ENCODE measurements at places on chromosomes 3 and 15.

- peak; percentile 7 for DNase-seq
Observed at GRCh38 chr3:141388823-141389621, 20.7 kb downstream of the ZBTB38 start.

GRCh38 chr3:124094496-124094895 is 102.6 kb upstream of the ROPN1 start:
- no peak for DNase-seq

DNA sequence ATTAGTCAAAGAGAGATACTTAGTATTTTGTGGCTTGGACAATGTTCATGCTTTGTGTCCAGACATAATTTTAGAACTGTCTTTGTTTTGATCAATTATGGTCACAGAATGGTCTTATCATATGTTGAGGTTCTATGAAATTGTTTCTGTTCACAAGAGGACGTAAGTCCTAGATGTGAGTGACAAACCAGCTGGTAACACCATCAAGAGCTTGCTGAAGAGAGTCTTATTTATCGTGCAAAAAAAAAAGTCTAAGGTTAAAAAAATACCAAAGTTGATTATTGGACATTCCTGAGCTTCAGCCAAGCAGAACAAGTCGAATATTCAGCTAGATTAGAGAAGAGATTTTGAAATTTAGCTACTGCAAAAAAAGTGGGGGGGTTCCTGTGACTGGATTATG is 495.9 kb upstream of the NAALADL2 start:
- no peak for DNase-seq

DNA sequence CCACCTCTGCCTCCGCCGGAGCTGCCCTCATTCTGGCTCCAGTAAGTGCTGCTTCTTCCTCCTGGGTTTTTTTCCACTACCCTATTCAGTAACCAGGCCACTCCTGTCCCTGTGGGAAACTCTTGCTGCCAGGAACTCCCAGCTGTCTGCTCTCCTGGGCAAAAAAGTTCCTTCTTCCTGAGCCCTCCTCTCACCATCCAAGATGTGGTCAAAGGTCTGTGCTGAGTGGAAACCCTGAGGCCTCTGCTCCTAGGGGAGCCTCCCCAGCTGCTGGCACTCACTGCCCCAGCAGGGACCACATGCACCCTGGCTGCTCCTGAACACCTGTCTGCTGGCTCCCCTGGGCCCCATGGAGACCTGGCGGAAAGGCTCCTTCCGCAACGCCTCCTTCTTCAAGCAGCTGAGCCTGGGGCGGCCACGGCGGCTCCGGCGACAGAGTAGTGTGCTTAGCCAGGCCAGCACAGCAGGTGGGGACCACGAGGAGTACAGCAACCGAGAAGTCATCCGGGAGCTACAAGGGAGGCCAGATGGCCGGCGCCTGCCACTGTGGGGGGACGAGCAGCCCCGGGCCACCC is 454 bp downstream of the C15orf62 start:
- no peak for DNase-seq

DNA sequence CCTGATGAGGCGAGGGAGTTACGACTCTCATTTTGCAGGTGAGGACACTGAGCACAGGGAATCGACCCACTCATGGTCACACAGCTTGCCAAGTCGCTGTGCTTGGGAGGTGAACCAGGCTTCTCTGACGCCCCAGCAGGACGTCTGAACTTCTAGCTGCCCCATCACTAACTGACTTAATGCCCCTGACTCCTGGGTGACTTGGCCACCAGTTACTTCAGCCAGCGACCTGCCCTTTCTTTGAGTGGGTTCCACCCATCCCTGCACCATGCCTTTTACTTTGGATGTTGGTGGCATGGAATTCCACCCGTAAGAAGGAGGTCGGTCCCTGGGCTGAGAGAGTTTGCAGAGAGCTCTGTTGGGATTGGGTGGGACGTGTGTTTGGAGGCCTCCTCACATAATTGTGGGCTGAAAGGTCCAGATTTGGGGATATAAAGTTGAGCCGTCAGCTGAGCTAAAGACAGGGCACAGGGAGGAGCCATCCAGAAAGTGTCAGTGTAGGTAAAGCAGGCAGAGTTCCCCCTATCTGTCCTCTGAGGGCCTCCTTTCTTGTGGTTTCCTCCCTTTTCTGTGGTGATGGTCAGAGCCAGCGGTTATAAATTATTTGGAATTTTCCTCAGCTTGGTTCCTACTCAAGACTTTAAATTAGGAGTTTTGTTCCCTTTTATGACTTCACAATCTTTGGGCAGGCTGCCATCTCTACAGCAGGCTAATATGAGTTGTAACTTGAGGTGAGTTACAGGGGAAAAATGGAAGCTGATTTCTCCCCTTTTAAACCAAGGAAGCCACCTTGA is 55.0 kb downstream of the FLNB start:
- DNase-seq: no peak

DNA sequence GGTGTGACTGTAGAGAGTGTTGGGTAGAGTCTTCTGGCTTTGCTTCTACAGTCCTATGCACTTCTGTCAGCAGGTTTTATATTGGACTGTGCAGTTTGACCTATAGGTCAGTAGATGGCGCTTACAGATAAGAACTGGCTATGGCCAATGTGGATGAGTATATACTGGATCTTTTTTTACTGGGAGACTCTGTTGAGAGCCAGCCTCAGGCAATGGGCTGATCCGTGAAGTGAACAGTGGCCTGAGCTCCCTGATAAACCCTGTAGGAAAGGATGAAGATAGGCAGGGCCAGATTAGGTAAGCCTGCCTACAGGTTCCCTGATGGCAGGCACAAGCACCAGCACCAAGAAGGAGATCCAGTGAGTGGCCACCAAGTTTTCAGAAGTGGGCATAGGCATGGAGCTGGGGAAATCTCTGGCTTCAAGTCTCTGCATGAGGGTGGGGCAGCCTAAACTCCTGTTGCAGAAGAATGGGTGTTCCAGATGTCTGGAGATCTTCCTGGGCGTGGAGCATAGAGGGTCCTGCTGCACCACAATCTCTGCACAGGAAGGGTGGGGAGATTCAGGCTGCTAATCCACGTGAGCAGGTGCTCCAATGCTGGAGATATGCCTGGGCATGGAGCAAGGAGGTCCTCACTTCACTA is 326.0 kb upstream of the SGO1 start:
- DNase-seq: no peak

GRCh38 chr3:127446756-127447155 is 143.8 kb downstream of the TPRA1 start:
- no peak for DNase-seq

- DNase-seq: no peak
Observed at GRCh38 chr3:103247459-103247858, 812.6 kb downstream of the ZPLD1 start.

GRCh38 chr15:90561344-90562244 is 31.9 kb downstream of the CRTC3 start:
- peak; percentile 83 for DNase-seq

DNA sequence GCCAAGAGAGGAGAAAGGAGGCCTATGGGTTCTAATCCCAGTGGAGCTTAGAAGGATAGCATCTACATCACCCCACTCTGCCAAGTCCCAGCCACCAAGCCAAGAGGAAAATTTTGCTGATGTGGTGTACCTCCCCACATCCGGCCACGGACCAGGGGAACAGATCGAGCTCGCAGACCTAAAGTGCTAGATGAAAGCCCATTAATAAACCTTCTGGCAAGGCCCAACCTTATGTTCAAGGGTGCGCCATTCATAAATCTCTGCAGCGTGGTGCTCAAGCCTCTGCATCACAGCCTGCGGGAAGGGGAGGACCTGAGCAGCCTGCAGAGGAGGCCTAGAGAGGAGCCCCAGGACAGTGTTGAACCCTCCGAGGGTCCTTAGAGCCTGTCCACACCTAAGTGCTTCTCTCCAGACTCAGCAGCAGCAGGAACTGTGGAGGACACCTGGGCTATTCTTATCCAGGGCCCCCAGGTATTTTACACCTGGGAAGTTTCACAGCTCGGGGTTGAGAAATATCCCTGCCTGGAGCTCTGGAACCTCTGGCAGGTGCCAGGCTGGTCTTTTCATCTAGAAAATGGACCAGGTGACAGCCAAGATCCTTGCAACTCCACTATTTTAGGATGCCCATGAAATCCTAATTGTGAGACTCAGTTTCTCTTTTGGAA is 68.0 kb downstream of the MRPL46 start:
- DNase-seq: no peak

DNA sequence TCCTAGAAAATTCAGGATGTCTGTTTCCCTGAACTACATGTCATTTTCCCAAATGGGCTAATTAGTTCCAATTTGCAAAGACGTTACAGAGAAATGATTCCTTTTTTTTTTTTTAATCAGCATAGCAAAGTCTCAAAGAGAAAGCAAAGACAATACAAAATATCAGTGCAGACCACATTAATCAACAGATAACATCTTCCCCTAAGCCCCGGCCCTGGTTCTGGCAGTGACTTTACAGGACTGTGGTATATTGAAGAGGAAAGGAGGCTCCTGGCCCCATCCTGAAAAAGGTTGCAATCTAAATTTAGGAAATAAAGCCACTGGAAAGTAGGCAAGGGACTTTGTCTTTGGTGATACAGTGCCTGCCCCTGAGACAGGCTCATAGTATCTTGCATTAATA is 836.5 kb downstream of the NTRK3 start:
- DNase-seq: no peak

All from CD8-positive, alpha-beta memory T cell (primary cell).